ENCODE measurements at places on chromosomes 3 and 15.

DNA sequence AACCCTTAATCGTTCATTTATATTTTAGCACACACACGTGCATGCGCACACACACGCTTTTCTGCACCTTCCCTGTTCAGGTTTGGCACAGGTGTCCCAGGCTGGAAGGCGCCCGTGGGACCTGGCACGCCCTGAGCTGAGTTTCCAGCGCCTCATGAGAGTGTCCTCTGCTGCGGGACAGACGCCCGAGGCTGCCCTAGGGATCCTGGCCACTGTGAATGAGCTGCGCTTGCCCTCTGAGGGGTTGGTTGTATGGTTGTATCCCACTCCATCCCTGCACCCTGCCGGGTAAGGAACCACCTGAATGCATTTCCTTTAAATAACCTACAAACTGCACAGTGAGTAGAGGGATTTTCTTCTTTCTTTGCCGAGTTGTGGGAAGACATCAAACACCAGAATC lies 12.2 kb upstream of the MEX3B start:
- DNase-seq = no peak

DNA sequence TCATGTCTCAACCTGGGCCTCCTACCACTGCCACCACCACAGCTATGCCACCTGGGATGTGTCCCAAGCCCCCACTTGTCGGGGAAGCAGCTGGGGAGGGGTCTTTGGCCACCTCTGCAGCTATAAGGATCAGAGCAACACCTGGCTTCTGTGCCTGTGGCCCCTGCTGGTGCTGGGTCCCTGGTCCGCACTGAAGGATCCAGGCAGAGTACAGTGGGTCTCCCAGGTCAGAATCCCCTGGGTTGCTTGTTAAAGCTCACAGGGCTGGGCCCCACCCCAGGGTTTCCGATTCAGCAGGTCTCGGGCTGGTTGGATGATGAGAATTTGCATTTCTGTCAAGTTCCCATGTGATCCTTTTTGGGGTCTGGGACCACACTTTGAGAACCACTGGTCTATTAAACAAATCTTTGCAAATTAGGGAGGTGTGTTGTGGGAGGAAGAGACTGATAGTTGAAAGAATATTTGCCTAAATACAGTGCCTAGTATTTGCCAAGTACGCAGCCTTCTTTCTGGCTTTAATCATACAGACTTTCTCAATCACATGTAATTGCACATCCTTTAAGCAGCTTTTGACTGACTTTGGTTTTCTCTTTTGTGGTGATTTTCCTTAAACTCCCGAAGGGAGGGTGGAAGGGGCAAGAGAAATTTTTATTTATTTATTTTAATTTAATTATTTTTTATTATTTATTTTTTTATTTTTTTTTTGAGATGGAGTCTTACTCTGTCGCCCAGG lies 127.3 kb downstream of the IGF1R start:
- no peak for DNase-seq

GRCh38 chr3:189630767-189631372 lies 319 bp upstream of the TP63 start:
- no peak for DNase-seq

DNA sequence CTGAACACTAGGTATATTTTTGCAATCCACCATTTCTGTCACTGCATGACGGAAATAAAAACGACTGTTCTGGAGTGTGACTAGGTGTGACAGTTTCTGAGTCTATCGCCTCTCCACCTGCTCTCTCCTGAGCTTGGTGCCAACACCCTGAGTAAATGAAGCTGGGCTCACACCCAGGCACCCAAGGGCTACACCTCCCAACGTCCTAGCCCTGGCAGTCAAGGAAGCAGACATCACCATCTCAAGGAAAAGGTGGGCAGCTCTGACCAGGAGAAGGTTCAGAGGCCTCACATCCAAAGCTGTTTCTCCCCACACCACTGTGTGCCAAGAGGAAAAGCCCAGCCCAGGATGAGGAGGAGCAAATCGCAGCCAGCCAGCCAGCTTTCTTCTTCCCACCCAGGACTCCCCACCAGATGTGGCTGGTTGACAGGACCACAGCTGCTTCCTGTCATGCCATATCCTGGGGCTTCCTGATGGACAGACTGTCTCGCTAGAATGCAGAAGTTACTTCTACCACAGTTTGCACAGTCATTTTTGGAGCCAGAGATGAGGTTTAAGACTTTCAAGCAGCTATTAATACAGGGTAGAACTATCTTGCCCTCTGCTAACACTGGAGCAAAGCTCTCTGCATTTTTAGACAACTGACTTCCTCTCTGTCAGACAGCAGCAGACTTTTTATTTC lies 3.3 kb downstream of the SCAMP2 start:
- peak; percentile 39 for DNase-seq

DNA sequence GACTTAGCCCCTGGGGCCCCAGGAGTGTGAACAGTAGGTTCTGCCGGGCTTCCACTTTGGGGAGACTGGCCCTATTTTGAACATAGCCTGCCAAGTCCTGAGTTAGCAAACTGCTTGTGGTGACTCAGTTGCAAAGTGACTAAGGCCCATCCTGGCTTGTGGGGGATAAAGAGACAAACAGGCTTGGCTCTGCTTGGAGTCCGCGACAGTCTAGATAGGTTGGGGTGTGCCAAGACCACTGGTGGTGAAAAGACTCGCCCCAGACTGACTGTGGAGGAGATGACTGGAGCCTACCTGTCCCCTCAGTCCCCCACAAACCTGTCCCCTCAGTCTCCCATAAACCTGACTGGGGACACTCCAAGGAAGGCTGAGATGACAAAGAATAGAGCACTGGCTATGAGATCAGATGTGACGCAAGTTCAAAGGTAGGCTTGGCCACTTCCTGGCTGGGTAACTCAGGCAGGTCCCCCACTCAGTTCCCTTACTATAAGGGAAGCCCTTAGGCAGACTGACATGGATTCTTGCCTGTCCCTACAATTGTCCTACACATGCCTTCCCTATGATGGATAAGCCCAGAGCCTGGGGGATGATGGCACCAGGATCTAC lies 4.3 kb downstream of the DNASE1L3 start:
- DNase-seq = peak; percentile 56

- DNase-seq = no peak
Measured at GRCh38 chr3:64494526-64494925, 193.3 kb downstream of the ADAMTS9 start.

DNA sequence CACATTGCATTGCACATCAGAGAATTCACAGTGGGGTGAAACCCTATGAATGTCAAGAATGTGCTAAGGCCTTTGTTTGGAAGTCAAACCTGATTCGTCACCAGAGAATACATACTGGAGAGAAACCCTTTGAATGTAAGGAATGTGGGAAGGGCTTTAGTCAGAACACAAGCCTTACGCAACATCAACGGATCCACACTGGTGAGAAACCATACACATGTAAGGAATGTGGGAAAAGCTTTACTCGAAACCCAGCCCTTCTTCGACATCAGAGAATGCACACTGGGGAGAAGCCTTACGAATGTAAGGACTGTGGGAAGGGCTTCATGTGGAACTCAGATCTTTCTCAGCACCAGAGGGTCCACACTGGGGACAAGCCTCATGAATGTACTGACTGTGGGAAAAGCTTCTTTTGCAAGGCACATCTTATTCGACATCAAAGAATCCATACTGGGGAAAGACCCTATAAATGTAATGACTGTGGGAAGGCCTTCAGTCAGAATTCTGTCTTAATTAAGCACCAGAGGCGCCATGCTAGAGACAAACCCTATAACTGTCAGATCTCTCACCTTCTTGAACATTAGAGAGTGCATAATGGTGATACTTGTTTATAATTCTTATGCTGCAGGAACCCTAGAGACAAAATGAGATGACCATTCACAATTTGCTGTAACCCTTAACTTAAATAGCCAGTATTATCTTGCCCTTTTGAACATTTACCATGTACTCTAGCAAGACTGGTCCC lies 9.0 kb downstream of the ZNF662 start:
- DNase-seq = no peak

GRCh38 chr15:68460166-68460565 lies 28.2 kb upstream of the ITGA11 start:
- no peak for DNase-seq
